ENCODE measurements at places on chromosomes 13 and 19. TPM values are rescaled to one million over a fixed set of nuclear protein-coding genes. Genes with fewer than 3 reads are reported as not detected.

Gene HSPB6
- total RNA-seq, result 81.9 TPM

GRCh38 chr19:43778651-43779050 lies 2.1 kb downstream of the KCNN4 start:
- no peak for DNase-seq

Gene FCAR
- 1.3 TPM for total RNA-seq

Gene LMO7
- total RNA-seq, result 71.3 TPM

Gene CBLC
- 15.7 TPM for total RNA-seq

DNA sequence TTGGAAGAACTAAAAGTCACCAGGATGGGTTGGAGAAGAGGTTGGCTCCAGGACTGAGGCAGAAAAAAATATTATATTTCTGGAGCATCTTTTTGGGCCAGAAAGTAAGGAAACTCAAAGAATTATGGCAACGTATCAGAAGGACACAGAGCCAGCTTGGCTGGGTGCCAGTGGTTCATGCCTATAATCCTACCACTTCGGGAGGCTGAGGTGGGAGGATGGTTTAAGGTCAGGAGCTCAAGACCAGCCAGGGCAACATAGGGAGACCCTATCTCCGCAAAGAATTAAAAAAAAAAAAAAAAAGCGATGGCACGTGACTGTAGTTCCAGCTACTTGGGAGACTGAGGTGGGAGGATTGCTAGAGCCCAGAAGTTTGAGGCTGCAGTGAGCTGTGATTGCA lies 108.1 kb downstream of the GADD45B start:
- DNase-seq, result peak; percentile 43

DNA sequence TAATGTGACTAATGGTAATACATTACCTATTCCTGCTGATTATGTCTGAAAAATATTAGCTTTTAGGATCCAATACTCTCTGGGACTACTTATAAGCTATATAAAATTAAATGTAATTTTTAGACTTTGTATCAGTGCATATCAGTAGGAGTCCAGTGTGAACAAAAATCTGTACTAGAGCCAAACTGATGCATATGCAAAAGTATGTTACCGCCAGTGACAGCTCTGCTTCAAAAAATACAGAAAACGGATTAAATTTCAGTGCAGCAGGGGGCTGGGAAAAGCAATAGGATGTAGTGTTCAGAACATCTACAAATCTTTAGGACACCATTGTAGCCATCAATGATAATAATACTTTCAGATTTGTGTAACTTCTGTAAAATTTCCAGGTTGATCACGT lies 385.5 kb downstream of the DACH1 start:
- no peak for DNase-seq

Gene GFY
- total RNA-seq, result not detected

- DNase-seq, result no peak
Observed at GRCh38 chr19:49441960-49442350, 628 bp upstream of the SLC17A7 start.

- no peak for DNase-seq
Observed at GRCh38 chr19:2271234-2272103, 10.5 kb downstream of the PEAK3 start.

Gene ZNF536
- total RNA-seq, result 0.15 TPM

DNA sequence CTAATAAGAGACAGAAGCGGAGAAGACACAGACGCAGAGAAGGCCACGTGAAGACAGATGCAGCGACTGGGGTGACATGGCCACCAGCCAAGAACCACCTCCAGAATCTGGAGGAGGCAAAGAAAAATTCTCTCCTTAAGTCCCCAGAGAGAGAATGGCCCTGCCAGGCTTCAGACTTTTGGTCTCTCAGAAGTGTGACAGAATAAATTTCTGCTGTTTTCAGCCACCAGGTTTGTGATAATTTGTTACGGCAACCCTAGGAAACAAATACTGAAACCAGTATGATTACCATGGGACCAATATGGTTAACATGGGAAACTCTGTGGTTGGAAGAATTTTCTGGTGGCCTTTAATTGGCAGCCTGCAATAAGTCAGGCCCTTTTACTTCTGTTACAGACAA lies 63.9 kb upstream of the DOCK9 start:
- DNase-seq, result no peak

Gene PDE4C
- 1.3 TPM for total RNA-seq

DNA sequence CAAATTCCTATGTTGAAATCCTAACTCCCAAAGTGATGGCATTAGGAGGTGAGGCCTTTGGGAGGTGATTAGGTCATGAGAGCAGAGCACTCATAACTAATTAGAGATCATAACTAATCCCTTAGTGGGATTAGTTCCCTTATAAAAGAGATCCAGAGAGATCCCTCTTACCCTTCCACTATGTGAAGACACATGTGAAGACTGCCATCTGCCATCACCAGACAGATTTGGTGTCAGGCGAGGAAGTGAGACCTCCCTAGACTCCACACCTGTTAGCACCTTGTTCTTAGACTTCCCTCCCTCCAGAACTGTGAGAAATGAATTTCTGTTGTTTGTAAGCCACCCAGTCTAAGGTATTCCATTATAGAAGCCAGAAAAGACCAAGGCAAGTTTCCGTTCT lies 112.2 kb downstream of the NDFIP2 start:
- DNase-seq, result no peak

DNA sequence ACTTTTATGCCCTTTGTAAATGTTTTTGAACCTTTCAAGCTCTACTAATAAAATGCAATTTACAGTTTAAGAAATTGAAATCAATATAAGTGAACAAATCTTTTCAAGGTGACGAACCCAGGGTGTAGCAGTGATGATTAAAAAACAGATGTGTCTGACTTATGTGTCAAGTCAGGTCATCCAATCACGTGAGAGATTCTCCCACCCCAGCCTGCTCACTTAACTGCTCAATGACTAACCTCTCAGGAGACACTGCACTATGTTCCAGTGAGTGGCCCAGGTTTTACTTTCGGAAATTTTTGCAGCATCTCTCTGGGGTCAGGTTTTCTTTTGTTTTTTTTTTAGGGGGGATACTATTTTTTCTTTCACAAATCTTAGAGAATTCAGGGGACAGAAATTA lies 60.7 kb downstream of the ZNF429 start:
- no peak for DNase-seq

Gene ERICH6B
- total RNA-seq, result not detected

DNA sequence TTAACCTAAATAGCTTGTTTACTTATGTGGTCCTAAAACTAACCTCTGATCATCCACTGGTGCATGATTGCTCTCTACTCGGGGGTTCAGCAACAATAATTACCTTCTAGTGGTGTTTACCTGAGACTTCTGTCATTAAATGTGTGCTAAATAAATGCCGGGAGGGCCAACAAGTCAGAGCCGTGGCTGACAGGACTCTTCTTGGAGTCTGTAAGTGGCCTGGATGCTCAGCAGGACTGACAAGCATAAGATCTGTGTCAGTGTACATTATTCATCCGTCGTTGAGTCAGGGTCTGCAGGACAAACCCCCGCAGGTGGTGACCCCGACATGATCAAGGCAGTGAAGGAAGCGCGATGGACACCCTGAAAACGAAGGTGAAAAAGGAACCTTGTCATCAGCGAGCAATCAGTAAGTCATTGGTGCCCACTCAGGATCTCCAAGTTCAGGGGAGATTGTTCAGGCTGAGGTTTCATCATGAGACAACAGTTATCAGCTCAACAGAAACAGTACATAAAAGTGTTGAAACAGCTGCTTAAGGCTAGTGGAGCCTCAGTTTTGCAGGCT lies 1466.9 kb downstream of the UQCRFS1 start:
- DNase-seq, result no peak

GRCh38 chr19:29193155-29193554 lies 19.8 kb downstream of the UQCRFS1 start:
- no peak for DNase-seq

Gene ZNF790
- total RNA-seq, result 8.8 TPM

DNA sequence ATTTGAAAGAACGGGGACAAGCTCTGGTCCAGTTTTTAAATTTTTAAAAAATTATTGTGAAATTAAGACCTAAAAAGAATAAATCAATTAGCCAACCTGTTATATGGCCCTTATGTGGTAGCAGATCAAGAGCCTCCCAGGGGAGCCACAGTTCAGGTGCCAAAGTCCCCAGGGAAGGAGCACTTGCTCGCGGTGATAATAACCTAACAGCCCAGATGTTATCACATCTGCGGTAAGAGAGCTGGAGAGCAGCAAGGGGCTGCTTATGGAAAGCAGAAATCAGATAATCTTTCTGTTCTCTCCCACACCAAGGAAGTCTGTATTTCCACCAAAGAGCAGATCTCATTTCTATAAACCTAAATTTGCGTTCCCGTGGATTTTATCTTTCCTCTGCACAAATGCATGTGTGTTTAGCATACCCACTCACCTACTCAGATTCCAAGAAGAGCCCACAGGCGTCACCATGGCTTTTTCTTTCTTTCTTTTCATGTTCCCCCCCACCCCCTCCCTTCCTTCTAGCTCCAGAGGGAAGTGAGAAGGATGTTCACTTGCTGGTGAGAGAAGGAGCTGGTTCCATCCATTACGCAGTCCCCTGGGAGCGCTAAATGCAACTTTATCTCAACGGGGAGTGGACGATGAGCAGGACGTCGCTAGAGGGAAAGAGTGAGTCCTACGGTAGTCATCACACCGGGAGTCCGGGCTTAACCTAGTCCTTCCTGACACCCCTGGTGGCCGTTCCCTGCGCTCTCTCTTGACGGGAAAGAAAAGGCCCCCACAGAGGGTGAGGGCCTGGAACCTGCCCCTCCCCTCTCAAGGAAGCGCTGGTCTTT lies 1.6 kb upstream of the POU4F1 start:
- DNase-seq, result no peak

Gene ZNF99
- total RNA-seq, result 1.6 TPM

DNA sequence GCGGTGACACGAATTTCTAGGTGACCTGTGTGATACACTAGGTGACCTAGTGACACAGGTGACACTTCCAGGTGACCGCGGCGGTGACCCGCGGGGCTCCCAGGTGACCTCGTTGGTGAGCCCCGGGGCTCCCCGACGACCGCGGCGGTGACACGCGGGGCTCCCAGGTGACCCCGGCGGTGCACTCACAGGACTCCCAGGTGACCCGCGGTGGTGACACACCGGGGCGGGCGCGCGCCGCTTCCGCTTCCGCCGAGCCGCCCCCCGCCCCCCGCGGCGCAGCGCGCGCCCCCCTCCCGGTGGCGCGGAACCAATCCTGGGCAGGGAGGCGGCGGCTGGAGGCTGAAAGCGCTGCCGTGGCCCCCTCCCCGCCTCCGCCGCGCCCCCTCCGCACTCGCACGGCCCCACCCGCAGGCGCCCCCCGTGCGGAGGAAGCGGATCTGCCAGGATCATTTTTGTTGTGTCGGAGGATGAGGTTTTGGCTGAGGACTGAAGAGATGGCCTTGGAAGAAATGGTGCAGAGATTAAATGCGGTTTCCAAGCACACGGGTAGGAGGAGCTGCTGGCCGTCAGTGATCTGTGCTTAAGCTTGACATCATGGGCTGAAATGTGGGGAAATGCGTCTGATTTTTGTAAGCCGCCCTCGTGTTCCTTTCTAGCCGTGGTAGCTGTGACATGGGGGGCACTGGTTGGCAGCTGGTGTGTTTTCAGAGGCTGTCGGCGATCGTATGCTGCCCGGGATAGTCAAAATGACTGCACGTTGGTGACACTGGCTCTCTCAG lies at the start of gene MCF2L:
Gene MCF2L (plus strand): TSS at position 305 of the 782 bp plus-strand sequence. CDS start 166 bp downstream, at position 471.
- no peak for DNase-seq

- DNase-seq, result no peak
Observed at GRCh38 chr13:64477146-64477545, 2753.0 kb downstream of the PCDH9 start.

DNA sequence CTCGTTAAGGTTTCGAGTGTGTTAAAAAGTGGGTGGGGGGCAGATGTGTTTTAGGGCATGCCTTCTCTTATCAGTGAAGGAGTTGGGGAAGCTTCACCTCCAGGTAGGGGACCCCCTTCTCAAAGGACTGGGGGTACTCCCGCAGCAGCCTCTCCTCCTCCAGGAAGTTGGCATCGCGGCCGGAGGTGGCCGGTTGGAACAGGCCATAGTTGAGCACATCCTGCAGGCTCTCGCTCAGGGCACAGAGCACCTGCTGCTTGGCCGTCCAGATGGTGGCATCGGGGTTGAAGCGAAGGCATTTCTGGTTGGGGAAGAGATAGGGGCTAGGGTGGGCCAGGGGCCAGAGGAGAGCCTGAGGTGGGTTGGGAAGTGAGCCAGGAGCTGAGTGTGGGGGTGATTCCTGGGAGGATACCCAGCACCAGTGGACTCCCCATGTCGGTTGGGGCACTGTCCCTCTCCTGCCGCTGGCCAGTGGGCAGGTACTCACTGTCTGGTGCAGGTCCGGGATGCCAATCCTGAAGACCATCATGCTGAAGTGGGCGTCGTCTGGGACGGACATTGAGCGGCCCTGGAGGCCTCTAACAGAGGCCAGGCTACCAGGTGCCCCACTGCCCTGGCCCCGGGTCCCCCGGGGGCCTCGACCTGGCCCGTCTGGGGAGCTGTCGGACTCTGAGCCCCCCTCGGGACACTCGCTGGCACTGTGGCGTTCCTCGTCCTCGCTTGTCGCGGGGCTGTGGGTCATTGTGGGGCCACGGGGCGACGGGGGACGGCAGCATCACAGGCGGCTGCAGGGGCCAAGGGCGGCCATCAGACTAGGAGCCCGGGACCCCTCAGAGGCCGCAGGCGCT lies 3.2 kb downstream of the SHANK1 start:
- DNase-seq, result no peak

- no peak for DNase-seq
Observed at GRCh38 chr19:7395360-7396066, 46.8 kb downstream of the ARHGEF18 start.

DNA sequence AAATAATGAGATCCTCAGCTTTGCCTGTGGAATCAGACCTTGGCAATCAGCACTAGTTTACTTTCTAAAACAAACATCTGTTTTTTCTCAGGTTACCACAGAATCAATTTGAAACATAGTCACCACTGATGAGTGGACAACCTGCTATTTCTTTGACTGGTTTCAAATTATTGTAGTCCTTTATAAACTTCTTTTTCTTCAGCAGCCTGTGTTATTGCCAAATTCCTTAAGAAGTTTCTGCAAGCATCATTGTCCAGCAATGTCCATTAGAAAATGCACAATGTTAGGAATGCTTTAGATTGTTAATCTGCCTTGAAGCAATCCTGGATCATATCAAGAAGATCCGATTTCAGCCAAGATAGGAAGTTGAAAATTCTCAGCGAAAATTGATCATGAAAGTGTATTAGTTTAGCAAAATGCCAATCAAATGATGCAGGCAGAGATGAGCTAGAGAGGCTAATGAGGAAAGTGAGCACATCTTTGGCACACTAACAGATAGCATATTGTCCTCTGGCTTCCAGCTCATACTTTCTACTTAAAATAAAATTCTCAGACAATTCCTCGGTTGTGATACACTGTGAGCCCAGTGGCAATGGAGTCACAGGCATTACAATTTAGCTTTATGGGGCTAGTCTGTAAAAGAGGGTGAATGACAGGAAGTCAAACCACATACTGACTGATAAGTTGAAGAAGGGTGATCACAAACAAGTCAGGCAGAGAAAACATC lies 270.6 kb downstream of the SLITRK6 start:
- no peak for DNase-seq

DNA sequence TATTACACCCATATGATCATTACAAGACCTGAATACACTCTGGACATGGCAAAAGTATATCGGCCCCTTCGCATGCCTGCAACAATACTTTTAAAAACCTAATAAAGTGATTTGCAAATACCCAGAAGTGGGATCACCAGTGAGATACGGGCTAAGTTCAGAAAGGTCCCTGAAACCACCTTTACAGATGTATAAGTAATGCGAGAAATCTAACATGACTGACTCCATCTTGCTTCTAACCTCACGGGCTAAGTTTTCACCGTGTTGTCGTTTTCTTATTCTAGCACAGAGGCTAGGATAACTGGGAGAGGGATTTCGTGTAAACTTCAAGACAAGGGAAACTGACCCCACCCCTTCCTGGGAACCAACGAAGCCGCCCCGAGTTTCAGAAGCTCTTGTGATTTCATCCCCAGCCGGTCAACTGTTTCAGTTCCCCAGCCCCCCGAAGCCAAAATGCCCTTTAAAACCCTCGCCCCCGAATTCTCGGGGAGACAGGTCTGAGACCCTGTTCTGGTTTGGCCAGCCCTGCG lies 703 bp downstream of the NEK3 start:
- no peak for DNase-seq
